ENCODE measurements at places on chromosomes 6 and 20.

- no peak for DNase-seq
These were observed 1.3 kb downstream of the FLOT1 start for GRCh38 chr6:30741063-30741779.

DNA sequence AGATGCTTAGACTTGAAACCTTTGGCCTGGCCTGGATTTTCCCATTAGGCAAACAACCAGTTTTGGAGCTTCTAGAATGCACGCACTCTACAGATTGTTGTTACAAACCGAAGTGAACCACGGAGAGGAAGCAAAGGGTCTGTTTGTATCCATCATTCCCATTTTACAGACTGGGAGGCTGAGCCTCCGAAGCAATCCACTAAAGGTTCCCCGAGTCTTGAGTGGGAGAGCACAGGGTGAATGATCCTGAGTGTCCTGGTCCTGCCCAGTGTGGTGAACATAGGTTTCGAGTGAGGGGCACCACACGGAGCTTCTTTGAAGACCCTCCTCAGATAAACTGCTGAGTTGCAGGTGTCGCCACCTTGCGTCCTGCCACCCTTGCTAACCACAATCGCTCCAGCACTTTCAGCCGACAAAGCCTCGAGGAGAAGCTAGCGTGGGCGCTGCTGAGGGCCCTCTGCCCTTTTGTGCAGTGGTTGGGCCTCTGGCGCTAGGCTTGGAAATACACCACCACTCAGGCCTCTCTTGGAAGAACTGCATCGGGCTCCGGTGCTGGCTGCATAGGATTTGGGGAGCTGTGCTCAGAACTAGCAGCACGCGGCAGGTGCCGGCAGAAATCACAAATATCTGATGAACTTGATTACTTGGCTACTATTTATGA lies 1.4 kb upstream of the PRDM13 start:
- DNase-seq, result no peak

GRCh38 chr6:25816252-25816651 lies 15.6 kb downstream of the SLC17A1 start:
- DNase-seq, result no peak

GRCh38 chr6:14241255-14242070 lies 123.9 kb downstream of the CD83 start:
- no peak for DNase-seq

- DNase-seq, result no peak
These were observed 123.0 kb downstream of the SASH1 start for GRCh38 chr6:148465670-148466069.

GRCh38 chr6:25280344-25281074 lies 1.3 kb downstream of the CARMIL1 start:
- DNase-seq, result no peak

DNA sequence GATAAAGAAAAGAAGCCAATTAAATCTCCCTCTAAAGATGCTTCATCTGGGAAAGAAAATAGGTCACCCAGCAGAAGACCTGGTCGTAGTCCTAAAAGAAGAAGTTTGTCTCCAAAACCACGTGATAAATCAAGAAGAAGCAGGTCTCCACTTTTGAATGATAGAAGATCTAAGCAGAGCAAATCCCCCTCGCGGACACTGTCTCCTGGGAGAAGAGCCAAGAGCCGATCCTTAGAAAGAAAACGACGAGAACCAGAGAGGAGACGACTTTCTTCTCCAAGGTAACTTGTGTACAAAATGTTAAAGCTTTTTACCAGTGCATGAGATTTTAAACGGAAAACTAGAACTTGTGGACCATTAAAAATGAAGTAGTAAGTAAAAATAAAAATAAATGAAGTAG lies 46.5 kb downstream of the FAM217A start:
- DNase-seq, result no peak

GRCh38 chr6:225121-225721 lies 67.1 kb upstream of the DUSP22 start:
- DNase-seq, result no peak

- DNase-seq, result no peak
These were observed 20.6 kb upstream of the ARHGAP18 start for GRCh38 chr6:129730477-129731165.

- DNase-seq, result no peak
These were observed 44.1 kb upstream of the ADGRF4 start for GRCh38 chr6:47654255-47654654.

DNA sequence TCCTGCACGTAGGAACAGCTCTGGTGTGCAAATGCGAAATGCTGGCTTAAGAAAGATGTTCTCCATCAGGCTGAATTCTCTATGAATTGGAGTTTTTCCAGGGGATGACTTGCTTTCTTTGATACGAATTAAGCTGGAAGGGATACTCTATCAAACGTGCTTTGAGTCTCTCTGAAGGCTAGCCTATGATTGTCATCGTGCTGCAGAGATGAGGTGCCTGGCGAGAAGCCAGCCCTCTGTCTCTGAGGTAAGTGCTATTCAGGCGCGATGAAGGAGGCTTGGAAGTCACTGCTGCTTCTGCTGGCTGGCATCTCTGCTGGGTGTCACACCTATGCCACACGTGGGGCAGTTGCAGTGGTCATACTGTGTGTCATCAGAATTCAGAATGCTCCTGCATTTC lies 223.7 kb downstream of the TAF4 start:
- DNase-seq, result no peak

DNA sequence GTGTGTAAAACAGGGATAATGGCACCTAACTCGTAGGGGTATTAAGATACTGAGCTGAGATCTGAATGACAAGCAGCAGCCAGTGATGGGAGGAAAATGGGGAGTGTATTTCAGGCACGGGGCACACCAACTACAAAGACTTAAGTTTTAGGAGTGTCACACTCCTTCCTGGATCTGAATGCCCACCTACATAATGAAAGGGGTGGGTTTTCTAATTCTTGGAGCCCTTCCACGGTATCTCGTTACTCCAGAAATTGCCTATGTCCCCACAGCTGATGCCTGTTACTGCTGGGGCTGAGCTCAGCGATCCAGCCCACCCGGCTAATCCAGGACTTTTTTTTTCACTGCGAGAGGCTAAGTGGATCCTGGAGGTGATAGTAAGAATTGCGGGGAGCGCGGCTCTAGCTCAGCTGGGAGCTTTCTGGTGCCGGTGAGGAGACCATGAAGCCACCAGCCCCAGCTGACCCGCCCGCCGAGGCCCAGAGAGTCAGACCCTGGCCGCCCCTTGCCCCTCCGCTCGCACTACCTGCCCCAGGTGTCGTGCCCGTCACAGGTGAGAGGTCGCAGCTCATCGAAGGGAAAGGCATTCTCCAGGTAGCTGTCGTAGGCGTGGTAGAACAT lies 727 bp downstream of the EDEM2 start:
- no peak for DNase-seq

- no peak for DNase-seq
These were observed 112.2 kb downstream of the SULF2 start for GRCh38 chr20:47672886-47673670.

GRCh38 chr20:51611625-51611890 lies 69.0 kb upstream of the NFATC2 start:
- DNase-seq, result no peak

DNA sequence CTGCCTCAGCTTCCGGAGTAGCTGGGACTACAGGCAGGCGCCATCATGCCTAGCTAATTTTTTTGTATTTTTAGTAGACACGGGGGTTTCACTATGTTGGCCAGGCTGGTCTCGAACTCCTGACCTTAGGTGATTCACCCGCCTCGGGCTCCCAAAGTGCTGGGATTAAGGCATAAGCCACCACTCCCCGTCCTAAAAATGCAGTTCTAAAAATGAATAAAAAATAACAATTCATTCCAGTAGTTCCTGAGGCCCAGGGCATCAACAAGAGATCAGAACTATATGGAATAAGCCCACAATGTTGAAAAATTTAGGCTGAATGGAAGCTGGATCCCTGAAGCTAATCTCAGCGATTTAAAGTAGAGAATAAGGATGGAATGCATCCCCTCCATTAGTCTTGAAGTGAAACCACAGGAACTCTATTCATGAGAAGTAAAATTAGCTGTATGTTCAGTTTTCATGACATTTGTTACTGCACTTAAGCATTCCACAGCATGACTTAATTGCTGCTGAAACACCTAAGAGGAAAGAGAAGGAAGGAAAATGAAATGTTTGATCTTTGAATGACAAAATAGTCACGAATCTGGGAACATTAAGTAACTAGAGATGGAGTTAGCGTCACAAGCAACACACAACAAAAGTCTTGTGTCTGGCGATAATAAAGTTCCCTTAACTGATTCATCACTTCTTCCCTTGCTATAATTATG lies 80.4 kb upstream of the RIPOR2 start:
- DNase-seq, result no peak

DNA sequence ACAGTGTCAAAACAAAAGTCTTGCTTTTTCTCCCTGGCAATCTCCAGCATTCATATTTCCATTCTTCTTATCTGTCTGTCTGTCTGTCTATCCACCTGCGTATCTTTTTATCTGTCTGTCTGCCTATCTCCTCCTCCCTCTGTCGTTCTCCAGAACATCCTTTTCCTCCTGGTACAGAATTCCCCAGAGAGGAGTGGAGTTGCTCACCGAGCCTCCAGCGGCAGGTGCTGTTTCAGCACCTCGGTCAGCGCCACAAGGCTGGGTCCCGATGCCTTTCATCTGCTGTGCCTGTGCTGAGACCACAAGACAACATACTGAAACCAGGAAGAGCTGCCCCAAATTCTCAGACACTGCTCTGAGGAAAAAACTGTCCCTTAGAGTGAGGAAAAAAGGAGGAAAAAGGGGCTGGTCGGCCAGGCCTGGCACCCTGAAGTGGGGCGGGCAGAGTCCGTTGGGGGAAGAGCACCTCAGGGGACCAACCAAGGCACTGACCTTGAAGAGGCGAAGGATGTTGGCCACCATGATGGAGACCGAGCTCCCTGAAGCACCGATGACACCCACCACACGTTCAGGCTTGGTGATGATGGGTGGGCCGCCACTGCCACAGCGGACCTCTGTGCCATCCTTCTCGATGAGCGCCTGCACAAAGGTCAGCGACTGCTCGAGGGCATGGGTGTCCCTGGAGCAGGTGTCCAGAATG lies 13.3 kb downstream of the GRM4 start:
- no peak for DNase-seq

GRCh38 chr6:111861431-111861885 lies 11.8 kb downstream of the FYN start:
- DNase-seq, result no peak

- no peak for DNase-seq
These were observed 98.7 kb downstream of the ADGRG6 start for GRCh38 chr6:142400495-142400894.

- DNase-seq, result no peak
These were observed 18.2 kb downstream of the GNAS-AS1 start for GRCh38 chr20:58832457-58832856.

DNA sequence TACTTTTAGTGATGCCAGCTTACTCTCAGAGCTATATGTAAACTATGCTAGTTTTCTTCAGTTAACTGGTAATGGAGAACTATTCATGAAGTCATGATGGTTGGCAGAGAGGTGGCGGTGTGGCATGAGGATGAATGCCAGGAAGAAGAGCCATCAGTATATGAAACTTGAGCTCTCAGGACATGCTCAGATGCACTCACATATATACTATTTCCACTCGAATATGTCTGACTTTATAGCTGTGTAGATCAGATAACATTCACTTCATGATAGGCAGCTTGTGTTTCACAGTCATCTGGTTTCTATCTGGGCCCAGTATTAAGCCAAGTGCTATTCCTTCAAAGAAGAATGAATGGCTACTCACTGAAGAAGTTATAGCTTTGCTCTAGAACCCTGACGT lies 46.2 kb upstream of the CEP85L start:
- DNase-seq, result no peak

- no peak for DNase-seq
These were observed 41.9 kb downstream of the PLEKHG1 start for GRCh38 chr6:150641398-150642139.

GRCh38 chr6:31513456-31514165 lies 15.2 kb upstream of the MCCD1 start:
- no peak for DNase-seq

GRCh38 chr20:10596710-10597121 lies 77.1 kb downstream of the JAG1 start:
- DNase-seq, result no peak

GRCh38 chr6:168031411-168031971 lies 34.0 kb downstream of the KIF25 start:
- DNase-seq, result no peak

GRCh38 chr6:66199171-66199570 lies 492.1 kb upstream of the EYS start:
- DNase-seq, result no peak

DNA sequence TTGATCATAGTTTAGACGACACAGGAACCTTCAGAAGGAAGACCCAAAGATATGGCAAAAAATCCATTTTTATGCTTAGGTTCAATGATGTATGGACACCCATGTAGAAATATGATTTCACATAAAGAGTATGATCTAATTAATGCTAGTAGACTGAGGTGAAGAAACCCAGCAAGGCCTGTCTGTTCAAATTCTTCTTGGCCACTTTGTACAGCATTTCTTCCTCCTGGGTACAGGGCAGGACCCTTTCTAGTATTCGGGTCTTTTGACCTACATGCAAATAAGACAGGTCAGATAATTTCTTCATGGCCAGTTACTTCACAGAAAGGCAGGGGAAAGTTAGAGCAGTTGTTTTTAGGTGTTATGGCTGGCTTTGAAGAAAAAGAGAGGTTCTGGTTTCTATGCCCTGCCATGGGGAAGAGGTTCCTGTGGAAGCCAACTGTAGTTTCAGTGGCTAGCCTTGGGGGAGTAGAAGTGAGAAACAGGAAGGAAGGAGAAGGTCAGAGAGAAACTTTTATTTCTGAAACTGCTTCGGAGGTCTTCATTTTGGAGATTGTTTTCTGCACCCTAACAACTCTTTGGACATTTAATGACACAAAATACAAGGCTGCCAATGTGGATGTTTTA lies 208.3 kb downstream of the PTPRK start:
- DNase-seq, result no peak

DNA sequence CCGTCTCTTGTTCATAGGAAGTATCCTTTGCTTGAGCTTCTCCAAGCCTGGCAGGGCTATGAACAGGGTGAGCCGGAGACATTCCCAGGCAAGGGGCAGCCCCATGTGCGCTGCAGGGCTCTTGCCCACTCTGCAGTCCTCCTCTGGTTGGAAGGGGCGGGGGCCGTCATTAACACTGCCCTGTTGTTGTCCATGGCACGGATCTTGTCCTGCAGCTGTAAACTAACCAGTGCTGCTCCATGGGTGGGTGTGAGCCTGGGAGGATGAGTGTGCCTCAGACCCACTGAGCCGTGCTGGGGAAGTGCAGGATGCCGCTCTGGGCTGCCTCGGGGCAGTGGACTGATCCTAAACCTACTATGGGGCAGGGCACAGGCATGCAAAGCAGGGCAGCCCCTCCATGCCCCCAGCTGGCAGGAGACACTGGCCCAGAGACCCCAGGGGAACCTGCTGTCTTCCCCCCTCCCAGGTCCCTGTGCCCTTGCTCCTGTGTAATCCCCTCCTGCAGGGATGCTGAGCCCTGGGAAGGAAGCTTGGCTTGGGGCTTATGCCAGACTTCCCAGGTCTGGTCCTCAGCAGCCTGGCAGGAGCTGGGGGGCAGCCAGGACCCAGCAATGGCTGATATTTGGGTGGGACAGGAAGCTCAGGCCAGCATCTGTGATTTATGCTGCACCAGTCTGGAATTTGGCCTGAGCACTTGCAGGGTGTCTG lies 8.5 kb downstream of the EBF4 start:
- DNase-seq, result no peak

GRCh38 chr6:15255481-15255880 lies 9.6 kb downstream of the JARID2 start:
- DNase-seq, result no peak
